CD4-positive, alpha-beta T cell treated with Interleukin-17A for 1 hour (primary cell): ENCODE measurements at places on chromosomes 2 and 18.

DNA sequence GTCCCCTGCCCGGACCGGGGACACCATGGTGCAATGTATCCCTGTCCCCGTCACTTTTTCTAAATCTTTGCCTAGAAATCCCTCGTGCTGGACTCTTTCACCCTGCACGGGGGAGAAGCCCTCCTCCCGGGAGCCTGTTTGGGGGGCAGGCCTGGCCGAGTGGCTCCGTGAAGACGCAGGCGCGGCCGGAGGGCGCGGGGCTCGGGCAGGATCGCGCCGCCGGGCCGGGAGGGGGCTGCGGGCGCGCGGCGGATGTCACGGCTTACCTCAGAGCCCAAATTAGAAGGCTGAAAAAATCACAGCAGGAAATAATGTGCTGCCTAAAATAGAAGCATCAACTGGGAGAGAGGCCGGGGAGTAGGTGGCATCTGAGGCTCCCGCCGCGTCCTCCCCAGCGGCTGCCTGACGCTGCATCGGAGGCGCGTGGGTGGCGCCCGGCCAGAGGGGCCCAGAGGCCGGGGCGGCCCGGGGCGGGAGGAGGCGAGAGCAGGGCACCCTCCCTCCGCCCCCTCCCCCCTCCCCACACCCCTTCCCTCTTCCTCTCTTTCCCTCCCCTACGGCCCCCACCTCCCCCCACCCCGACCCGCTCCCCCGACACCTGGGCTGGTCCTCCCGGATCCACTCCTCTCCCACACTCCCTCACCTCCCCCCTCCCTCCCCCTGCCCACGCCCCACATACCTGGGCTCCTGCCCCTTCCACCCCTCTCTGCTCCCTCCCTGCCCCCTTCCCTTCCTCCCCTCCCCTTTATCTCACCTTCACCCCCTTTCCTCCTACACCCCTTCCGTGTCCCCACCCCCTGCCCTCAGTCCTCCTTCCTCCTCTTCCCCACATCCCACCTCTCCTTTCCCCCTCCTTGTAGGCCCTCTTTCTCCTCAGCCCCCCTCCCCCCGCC lies 51.9 kb downstream of the SLC4A1AP start:
- DNase-seq = peak; percentile 50

DNA sequence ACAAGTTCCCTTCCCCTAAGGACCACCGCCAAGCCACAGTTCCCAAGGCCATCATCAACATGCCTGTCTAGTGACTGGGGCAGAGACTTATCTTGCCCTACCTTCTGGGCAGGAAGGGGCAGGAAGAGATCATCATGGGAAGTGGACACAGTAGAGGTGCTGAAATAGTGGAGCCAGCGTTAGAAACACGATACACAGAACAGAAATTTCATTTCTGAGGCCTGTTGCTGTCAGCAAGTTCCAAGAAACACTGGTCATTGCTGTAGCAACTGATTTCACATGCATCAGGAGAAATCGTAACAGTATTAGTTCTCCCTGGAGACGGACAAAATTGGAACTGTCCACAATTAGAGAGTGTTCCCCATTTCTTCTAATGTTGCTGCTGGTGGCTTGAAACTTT lies 83.0 kb downstream of the COLEC12 start:
- no peak for DNase-seq

- DNase-seq = no peak
Observed at GRCh38 chr18:35343488-35343935, 708 bp downstream of the ZNF24 start.

DNA sequence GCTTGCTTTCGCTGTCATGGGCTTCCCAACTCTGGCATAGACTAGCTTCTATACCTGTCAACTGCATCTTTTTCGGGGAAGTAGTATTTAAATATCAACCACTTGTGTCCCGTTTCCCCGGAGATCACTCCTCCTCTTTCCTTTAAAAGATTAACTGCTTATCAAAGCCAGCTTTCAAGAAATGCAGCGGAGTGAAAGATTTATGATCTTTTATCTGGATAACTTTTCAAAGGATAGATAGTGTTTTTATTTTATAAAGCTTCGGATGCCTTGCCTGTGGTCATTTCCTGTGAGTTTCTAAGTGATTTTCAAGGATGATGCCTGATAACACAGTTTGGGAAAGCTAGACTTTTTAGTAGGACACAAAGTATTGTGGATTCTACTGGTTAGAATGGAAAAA lies 2.9 kb upstream of the IGFBP5 start:
- DNase-seq = no peak

DNA sequence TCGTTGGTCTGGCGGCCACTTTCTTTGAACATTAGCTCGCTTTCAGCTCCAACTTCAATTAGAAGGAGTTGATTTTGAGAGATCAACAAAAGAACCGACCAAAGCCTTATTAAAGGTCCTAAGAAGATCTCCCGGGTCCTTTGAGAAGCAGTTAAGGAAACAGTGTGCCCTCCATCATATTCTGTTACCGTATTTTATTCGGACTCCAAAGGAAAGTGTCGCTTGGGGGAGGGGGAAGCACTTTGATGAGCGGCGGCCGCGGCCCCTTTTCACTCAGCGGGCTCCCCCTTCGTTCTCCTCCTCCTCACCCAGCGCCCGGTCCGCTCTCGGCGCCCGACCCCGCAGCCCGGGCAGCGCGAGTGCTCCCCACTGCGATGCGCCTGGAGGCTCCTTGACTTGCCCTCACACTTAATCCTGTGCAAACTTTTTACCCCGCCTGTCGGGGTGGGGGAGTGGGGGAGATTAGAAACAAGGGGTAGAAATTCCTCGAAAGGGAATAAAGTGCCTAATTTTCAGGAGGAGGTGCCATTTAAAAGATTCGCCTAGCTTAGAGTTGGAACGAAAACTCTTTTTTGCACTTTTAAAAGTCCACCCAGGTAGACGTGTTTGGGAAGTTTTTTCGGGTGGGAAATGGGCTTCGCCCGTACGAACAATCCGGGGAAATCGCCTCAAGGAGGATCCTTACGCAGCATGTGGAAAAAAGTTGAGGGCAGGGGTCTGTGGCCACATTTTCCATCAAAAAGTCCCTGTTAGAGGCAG lies 1.2 kb upstream of the OTX1 start:
- no peak for DNase-seq

DNA sequence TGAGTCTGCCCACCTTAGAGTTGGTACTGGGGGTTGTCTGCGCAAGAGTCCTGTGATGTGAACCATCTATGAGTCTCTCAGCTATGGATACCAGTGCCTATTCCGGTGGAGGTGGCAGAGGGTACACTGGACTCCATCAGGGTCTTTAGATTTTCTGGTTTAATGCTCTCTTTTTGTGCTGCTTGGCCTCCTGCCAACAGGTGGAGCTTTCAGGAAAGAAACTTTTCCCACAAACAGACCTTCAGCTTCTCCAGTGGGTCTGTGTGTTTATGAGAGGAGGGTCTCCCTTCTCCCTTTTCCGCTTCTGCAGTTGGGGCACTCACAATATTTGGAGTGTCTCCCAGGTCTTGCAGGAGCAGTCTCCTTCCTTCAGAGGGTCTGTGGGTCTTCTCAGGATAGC lies 1721.9 kb upstream of the SLC39A10 start:
- DNase-seq = no peak

DNA sequence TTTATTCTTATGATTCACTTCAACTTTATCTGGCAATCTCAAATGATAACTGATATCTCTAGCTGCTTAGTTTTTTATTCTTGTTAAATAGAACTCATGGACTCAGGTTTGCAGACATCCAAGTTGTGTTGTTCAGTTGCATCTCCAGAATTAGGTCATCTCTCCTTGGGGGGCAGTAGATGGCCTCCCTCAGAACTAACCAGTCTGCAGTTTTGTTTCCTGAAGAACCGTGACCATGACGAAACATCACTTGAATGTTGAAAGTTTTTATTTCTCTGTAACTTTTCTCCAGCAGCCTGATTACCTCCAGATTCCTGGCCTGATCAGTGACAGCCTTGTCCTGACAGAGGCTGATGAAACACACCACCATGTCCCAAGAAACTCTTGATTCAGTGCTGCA lies 321.5 kb downstream of the GALNT13 start:
- no peak for DNase-seq

GRCh38 chr18:22556222-22557167 lies 138.8 kb upstream of the CTAGE1 start:
- DNase-seq = no peak

GRCh38 chr18:24662412-24662821 lies 202.0 kb downstream of the HRH4 start:
- no peak for DNase-seq
